Bronchus fibroblast of lung (primary cell): ENCODE measurements at places on chromosomes 6 and 20. TPM values are rescaled to one million over a fixed set of nuclear protein-coding genes. Genes with fewer than 3 reads are reported as not detected.

Gene TGM2
- 37.3 and 38.3 TPM in 2 replicates for total RNA-seq

Gene SIGLEC1
- total RNA-seq: not detected in 2 replicates

Gene OR2B6
- not detected in 2 replicates for total RNA-seq

Gene ARHGAP40
- not detected in 2 replicates for total RNA-seq

Gene C20orf144
- total RNA-seq: 0.30 and 0.84 TPM in 2 replicates

Gene SAMD5
- 0.45 and 0.50 TPM in 2 replicates for total RNA-seq

Gene TFAP2C
- not detected in 2 replicates for total RNA-seq
